ENCODE measurements at places on chromosomes 7 and 10. TPM values are rescaled to one million over a fixed set of nuclear protein-coding genes. Genes with fewer than 3 reads are reported as not detected.

DNA sequence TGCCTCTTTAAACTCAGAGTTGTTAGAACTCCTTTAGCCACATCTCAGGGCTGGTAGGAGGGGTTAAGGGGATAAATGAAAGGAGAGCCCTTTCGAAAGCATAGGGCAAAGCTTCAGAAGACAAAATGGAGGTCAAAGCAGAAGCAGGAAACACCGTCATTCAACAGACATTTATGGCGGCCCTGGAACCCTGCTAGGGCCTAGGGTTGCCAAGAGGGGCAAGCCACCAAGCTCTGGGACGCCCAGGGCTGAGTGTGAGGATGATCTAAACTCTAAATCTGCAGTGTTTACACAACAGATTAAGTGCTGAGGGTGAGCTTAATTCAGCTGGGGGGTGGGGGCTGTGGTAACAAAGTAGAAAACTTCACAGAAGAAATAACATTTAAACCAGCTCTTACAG is 79.0 kb upstream of the NFE2L3 start:
- H3K27me3 ChIP-seq = peaks cover 36% of the 10 kb centered on the region
- no peaks in the 10 kb centered on the region for H3K4me1 ChIP-seq
- no peaks in the 10 kb centered on the region for H3K36me3 ChIP-seq
- H3K4me3 ChIP-seq = no peak overlapping the region
- no peak overlapping the region for H3K27ac ChIP-seq

GRCh38 chr7:112005205-112005775 is 200.9 kb downstream of the DOCK4 start:
- no peaks in the 10 kb centered on the region for H3K4me1 ChIP-seq
- H3K27ac ChIP-seq = no peak overlapping the region

DNA sequence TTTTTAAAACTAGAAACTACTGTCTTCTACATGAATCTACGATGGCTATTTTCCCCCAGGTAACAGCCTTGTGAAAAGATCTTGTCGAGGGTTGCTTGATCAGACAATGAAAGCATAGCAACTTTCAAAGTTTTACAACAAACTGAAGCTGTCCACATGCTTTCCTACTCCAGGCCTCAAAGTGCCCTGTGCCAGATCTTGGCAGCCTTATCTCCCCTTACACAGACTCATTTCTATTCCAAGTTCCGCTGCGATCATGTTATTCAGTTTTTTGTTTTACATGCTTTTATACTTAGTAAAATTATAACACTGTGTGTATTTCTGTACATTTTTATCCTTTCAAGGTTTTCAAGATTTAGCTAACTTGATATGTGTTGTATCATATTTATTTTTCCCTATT is 661.7 kb upstream of the SORCS1 start:
- DNase-seq = no peak
- H3K27me3 ChIP-seq = no peaks in the 10 kb centered on the region

GRCh38 chr7:120729245-120729644 is 128.7 kb downstream of the TSPAN12 start:
- H3K27ac ChIP-seq = no peak overlapping the region
- no peaks in the 10 kb centered on the region for H3K4me1 ChIP-seq
- H3K27me3 ChIP-seq = no peaks in the 10 kb centered on the region
- no peaks in the 10 kb centered on the region for H3K36me3 ChIP-seq
- DNase-seq = no peak
- no peak overlapping the region for H3K4me3 ChIP-seq

DNA sequence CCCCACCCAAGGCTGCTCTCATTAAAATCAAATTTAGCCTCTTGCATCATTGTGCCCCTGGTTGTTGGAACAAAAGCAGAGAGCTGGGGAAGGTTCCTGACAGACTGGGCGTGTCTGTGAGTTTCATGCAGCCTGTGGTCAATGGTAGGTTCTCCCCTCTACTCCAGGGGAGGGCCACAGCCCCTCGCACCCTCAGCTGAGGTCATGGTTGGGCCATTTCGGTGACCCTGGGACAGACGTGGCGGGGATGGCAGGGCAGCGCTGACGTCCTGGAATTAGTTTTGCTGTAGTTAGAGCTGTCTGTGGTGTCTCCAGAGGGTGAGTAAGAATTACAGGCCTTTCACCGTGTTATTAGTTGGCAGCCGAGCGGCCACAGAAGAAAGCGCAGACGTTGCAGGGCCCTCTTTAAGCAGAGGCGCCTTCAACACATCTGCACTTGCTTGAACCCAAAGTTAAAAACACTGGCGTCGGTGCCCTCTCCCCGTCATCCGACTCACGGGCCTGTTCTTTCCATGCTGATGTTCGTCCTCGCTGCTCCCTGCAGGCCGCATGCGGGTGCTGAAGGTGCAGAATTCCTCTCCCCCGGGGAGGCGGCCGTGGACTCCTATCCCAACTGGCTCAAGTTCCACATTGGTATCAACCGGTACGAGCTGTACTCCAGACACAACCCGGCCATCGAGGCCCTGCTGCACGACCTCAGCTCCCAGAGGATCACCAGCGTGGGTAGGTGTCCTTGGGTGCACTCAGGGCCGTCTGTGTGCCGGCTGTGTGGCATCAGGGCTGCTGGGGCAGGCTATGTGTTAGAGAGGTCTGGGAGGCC is 2.8 kb downstream of the FAM20C start:
- no peak overlapping the region for H3K4me3 ChIP-seq
- no peak overlapping the region for H3K27ac ChIP-seq
- no peaks in the 10 kb centered on the region for H3K36me3 ChIP-seq
- DNase-seq = no peak
- H3K4me1 ChIP-seq = peaks cover 2% of the 10 kb centered on the region

- no peak overlapping the region for H3K4me3 ChIP-seq
- no peaks in the 10 kb centered on the region for H3K4me1 ChIP-seq
- H3K27ac ChIP-seq = no peak overlapping the region
Measured at GRCh38 chr10:71230656-71231025, 18.3 kb downstream of the UNC5B start.

DNA sequence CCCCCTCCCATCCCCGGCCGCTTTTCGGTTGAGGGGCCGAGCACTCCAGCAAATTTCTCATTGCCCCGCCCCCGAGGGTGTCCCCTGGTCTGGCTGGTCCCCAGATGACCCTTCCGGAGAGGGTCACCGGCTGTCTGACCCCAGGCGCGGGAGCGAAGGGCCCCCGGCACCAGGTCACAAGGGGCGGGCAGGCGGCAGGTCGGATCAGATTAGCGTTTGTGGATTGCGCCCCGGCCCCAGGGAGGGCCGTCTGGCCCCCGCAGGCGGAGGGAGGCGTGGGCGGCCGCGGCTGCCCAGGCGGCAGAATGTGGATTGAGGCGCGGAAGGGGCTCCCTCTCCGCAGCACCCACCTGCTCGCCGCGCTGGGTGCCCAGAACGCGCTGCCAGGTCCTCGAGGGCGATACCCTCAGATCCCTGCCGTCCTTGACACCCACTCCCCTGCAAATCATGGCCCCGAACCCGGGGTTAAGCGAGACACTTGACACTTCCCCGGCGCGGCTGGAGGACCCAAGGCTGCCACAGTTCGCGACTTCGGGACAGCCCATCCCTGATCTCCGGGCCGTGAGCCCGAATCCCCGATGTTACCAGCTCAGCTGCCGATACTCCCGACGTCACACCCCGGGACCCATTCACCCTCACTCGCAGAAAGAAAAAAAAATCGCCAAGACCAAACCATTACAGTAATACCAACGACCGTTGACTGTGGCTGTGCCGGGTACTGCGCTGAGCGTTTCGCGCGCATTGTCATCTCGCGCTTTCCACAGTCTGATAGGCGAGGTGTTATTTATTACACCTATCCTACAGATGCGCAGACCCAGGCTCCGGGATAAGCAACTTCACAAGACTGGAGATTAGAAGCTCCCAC is 953 bp downstream of the NODAL start:
- peaks cover 60% of the 10 kb centered on the region for H3K27me3 ChIP-seq
- no peak for DNase-seq
- H3K4me3 ChIP-seq = peak overlapping the region; percentile 1

DNA sequence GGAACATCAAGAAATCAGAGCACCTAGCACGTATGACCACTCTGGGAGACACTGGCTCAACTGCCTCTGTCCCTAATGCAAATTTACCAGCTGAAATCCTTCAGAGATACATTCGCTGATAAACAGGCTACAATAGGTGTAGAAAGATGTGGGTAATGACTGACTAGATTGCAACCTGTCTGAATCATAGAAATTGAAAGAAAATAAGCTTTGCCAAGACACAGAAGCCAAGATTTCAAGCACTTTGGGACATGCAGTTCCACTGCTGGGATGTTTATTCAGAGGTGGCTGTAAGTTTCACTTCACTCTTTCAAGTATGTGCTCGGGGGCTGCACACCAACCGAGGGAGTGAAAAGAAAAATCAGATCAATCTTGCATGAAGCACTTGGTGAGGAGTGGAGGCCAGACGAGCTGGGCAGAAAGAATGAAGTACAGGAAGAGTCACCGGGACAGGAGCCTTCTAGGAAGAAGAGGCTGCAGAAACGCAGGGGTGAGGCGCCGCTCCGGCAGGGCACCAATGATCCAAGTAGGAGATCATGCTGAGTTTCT is 276.7 kb downstream of the PARD3 start:
- H3K4me1 ChIP-seq = peaks cover 17% of the 10 kb centered on the region
- DNase-seq = no peak
- peaks cover 3% of the 10 kb centered on the region for H3K27me3 ChIP-seq
- no peak overlapping the region for H3K27ac ChIP-seq

- H3K27ac ChIP-seq = peak overlapping the region; percentile 1
- H3K36me3 ChIP-seq = peaks cover 39% of the 10 kb centered on the region
- H3K4me3 ChIP-seq = no peak overlapping the region
Measured at GRCh38 chr10:102001435-102002068, 54.4 kb downstream of the ARMH3 start.

DNA sequence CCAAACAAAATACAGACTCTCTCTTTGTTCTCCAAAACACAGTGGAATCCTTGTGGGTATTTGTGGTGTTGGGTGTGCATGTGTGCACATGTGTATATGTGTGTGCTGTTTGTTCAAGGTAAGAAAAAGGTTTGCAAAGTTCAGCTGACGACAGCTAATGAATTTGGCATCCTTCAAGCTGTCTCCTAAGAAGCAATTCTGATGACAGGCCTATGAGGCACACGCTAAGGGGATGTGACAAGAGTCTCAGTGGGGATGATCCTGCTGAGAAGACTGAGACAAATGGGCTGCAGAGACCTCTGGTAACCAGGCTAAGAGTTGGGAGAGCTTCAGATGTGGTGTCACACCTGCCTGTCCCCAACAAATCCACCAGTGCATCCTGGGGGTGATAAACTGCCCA is 26.5 kb upstream of the CELF2 start:
- no peak for DNase-seq
- peaks cover 53% of the 10 kb centered on the region for H3K27me3 ChIP-seq
- no peak overlapping the region for H3K4me3 ChIP-seq
- no peaks in the 10 kb centered on the region for H3K36me3 ChIP-seq

DNA sequence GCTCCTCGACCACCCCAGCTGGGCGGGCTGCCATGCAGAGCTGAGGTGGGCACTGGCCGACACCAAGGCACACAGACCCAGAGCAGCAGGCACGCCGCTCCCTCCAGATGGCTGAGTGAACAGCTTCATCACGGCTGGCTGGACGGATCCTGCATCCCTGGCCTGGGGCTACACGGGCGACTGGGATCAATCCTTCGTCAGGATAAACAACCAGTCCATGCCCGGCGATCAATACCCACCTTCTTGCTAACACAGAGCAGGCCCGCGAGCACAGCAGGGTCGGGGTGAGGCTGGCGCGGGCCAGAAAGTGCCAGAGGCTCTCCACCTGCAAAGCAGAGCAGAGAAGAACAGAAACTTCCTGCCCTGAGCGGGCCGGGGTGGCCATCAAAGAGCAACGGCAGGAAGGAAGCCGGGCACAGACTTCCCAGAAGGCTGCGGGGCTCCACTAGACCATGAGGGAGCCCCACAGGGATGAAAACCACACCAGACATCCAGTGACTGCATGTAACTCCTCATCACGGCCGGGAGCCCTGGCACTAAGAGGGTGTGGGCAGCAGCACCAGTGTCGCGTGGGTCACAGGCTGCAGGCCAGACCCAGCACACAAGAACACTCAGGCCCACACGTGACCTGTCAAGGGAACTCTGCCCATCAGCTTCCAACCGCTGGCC is 166.4 kb downstream of the MAD1L1 start:
- DNase-seq = peak; percentile 26
- no peaks in the 10 kb centered on the region for H3K27me3 ChIP-seq
- H3K27ac ChIP-seq = peak overlapping the region; percentile 52
- H3K4me3 ChIP-seq = no peak overlapping the region
- peaks cover 12% of the 10 kb centered on the region for H3K4me1 ChIP-seq

GRCh38 chr10:130456616-130457015 is 320.4 kb downstream of the GLRX3 start:
- no peaks in the 10 kb centered on the region for H3K36me3 ChIP-seq
- H3K27ac ChIP-seq = no peak overlapping the region
- H3K27me3 ChIP-seq = no peaks in the 10 kb centered on the region

- no peaks in the 10 kb centered on the region for H3K27me3 ChIP-seq
- no peak for DNase-seq
- H3K36me3 ChIP-seq = no peaks in the 10 kb centered on the region
- no peak overlapping the region for H3K4me3 ChIP-seq
- no peaks in the 10 kb centered on the region for H3K4me1 ChIP-seq
Measured at GRCh38 chr7:81402227-81402626, 367.6 kb downstream of the HGF start.

DNA sequence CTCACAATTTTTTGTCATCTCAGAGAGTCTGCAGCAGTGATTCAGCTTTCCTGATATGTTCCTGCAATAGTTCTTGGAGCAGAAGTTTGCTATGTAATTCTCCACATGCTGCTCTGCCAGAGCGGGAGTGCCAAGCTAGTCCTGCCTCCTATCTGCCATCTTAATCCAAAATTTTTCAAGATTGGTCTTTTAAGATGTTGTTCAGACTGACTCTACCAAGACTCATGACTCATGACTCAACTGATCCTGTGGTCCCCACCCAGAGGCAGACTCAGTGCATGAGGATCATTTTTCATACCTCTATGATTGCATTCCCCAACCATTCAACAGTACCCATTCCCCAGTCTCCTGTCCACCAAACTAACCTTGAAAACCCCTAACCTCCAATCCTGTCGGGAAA is 470.8 kb downstream of the INHBA start:
- no peaks in the 10 kb centered on the region for H3K36me3 ChIP-seq
- no peak overlapping the region for H3K27ac ChIP-seq
- DNase-seq = no peak
- H3K27me3 ChIP-seq = no peaks in the 10 kb centered on the region
- no peaks in the 10 kb centered on the region for H3K4me1 ChIP-seq

- H3K36me3 ChIP-seq = peaks cover 44% of the 10 kb centered on the region
- no peaks in the 10 kb centered on the region for H3K27me3 ChIP-seq
- peak; percentile 23 for DNase-seq
Measured at GRCh38 chr7:24978843-24979469, 1.0 kb downstream of the OSBPL3 start.

IGF2BP3 gene
- total RNA-seq = 0.68 TPM

TRIL gene
- not detected for total RNA-seq

PNLIPRP2 gene
- not detected for total RNA-seq

THAP5 gene
- total RNA-seq = 28.8 TPM

BTRC gene
- total RNA-seq = 14.4 TPM

GSTK1 gene
- 518 TPM for total RNA-seq

ACSL5 gene
- total RNA-seq = 55.0 TPM

CTAGE15 gene
- total RNA-seq = not detected

RBP4 gene
- not detected for total RNA-seq

CALML3 gene
- not detected for total RNA-seq

ITGA8 gene
- total RNA-seq = not detected

STAG3 gene
- 13.1 TPM for total RNA-seq

VAX1 gene
- total RNA-seq = not detected

CADPS2 gene
- not detected for total RNA-seq

VWC2 gene
- not detected for total RNA-seq
